GM19239 (cell line): ENCODE measurements at places on chromosomes 12 and 14.

GRCh38 chr12:79367032-79367589, 323.7 kb downstream of the PAWR start:
- DNase-seq, result no peak

DNA sequence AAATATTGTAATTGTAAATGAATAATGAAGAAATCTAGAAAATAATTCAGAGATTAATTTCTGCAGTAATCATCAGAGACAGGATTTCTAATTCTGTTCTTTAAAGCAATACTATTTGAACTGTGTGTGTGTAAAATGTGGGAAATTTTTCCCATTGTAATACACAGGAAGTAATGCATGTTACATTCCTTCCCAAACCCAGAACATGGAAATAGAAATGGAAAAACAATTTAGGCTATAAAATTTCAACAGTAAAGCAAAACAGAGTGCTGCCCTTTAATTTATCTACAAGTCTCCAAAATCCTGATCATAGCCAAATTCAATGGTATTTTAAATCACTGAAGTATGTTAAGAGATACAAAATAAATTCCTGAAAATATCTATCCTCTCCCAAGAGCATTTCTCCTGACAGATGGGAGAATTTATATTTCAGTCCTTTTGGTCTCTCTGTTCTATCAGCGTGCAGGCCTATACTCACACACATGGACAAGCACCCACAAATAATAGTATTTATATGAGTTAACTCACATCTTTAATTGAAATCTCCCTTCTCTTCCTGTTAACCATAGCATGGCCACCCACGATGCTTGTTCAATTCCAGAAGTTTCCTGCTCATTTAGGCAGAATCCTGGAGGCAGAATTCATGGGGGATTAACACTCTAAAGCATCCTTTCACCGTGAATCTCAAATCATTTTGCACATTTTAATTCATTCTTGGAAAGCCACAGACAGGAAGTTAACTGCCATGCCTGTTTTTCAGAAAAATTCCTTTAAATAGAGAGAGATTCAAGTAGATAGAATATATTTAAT, 1465.4 kb upstream of the FLRT2 start:
- DNase-seq, result no peak

GRCh38 chr12:4962539-4963486, 53.1 kb downstream of the KCNA1 start:
- no peak for DNase-seq

GRCh38 chr12:40039598-40039997, 66.3 kb downstream of the SLC2A13 start:
- no peak for DNase-seq

DNA sequence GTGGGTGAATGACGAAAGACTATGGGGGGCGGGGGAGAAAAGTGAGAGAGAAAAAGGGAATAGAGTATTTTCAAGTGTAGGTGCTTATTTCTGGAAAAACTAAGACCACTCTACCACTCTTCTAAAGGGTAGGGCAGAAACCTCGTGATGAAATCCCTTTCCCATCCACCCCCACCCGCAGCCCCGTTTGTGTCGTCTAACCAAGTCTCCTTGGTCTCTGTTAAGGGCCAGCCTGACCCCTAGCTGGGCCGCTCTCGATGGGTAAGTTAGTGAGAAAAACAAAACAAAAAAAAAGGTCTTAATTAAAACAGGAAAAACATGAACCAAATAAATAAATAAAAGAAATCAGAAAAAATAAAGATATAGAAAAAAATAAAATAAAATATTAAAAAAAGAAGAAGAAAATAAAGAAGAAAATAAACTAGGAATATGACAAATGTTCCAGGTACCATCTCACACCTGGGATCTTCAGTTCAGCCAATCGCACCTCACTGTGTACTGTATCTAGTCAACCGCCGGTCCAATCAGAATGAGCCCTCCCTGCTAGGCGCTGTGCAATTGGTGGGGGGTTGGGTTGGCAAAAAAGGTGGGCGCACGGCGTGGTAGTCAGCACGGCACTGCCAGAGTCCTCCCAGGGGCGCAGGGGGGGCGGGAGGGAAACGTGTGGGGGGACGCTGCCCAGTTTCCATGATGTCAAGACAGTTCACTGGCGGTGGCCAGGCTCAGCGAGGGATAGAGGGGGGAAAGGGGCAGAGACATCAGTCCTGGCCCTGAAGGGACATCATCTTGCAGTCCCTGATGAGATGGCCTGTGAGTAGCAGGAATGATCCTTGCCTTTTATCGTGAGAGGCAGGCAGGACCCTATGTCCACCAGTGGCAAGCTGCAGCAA, 9.8 kb upstream of the CDH24 start:
- no peak for DNase-seq

DNA sequence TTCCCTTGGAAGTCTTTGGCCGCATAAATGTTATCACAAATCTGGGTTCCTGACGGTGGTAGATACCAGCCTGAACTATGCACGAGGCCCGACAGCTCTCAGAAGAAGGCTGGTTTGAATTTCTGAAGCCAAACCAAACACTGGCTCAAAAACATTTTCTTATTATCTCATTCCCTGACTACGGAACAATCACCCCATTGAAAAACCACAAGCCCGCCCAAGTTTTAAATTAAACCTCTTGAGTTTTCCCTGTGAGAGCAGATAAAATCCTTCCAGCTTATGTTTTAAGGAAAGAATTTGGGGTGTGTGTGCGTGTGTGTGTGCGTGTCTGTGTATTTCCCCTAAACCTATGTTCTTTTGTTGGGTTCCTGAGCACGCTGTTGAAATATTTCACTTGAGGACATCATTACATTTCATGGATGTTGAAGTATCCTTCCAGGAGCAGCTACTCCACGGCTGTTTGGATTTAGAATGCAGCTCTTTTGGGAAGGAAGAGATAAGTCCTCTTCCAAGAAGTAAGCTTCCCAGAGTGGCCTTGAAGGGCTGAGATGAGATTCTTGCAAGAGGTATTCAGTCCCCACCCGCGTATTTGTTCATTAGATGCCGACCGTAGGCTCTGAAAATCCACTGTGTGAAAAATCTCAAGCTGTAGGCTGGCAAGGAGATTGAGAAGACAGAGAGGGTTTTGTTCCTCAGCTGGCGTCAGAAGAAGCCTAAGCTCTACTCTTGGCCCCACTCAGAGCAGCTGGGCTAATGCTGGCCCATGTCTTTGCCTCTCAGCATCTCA, 131.0 kb upstream of the NCOR2 start:
- no peak for DNase-seq

DNA sequence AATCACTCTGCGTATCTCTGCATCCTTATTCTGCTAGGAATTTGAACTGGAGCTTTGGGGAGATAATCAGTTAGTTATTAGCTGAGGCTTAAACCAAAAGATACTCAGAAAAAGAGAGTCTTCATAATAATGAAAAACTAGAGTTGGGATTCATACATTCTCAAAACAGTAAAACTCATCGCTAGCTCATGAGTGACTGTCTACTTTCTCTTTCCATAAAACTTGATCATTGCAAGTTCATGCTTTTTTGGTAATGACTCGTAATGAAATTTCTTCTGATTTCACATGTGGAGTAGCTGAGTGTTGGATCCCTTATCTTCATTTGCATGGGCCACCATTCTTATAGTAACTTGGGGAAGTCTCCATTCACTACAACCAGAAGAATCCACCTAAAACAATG, 397.7 kb downstream of the PDZRN4 start:
- no peak for DNase-seq

DNA sequence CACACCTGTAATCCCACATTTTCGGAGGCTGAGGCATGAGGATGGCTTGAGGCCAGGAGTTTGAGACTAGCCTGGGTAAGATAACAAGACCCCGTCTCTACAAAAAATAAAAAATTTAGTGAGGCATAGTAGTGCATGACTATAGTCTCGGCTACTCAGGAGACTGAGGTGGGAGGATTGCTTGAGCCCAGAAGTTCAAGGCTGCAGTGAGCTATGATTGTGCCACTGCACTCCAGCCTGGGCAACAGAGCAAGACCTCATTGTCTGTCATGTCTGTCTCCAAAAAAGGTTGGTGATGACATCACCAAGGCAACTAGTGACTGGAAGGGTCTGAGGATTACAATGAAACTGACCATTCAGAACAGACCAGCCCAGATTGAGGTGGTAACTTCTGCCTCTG, 83.5 kb upstream of the COCH start:
- DNase-seq, result no peak

DNA sequence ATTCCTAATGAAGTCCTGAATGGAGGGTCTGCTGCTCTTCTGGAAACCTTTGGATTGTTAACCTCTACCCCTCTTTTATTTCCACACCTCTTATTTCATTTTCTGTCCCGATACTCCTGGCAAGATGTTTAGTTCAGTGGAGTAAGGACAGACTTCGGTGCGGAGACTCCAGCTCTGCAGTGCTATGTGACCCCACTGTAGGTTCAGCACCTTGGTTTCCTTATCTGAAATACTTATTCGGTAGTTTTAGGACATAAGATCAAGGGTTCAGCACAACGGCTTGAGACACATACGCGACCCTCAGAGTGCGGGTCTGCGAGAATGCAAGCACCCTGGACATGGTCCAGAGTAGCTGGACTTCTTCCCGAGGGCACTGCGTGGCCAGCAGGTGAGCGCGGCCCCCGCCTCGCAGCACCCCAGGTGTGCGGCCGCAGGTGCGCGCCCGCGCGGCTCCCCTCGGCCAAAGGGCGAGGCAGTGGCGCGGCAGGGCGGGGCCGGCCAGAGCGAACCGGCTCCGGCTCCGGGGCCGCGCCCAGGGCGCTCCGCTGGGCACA, 465 bp upstream of the FGD4 start:
- no peak for DNase-seq

DNA sequence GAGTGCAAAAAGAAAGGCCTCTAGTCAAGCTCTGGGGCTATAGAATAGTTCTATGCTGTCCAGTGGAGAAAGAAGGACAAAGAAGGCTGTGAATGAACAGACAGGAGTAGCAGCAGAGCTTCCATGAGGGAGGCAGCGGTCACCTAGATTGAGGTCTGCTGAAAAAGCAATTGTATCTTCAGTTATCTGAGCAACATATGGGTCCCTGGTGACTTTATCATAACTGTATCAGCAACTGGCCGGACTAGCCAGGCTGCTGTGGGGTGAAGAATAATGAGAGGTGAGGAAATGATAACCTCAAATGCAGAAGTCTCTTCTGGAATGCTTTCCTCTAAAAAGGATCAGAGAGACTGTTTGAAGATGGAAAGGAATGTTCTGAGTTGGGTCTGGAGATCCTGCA, 971.3 kb upstream of the TMEM132C start:
- no peak for DNase-seq

- DNase-seq, result no peak
Observed at GRCh38 chr12:131420867-131421447, 289.9 kb upstream of the SFSWAP start.

DNA sequence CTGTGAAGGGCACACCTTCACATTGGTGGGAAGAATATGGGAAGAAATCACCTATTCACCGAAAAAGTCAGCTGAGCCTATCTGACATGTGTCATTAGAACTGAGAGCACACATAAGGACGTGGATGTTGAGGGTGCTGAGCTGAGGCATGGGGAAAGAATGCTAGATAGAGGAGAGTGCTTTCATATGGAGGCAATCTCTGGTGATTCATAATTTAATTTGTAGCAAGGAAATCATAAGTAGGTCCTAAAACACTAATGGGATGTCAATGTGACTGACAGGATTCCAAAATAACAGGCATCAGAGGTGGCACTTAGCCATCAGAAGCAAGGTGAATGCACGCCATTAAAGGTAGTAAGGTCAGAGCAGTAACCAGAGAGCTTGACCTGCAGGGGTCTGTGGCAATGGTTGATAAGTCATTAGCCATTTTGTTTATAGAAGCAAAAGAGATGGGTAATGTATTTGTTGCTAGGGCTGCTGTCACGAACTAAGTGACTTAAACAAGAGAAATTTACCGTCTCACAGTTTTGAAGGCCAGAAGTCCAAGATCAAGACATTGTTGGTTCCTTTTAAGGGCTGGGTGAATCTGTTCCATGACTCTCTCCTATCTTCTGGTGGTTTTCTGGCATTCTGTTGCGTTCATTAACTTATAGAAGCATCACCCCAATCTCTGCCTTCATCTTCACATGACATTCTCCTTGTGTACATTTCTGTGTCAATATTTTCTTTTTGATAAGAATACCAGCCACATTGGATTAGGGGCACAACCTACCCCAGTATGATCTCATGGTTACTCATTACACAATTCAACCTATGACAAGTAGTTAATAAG, 69.3 kb downstream of the ANKS1B start:
- DNase-seq, result no peak

DNA sequence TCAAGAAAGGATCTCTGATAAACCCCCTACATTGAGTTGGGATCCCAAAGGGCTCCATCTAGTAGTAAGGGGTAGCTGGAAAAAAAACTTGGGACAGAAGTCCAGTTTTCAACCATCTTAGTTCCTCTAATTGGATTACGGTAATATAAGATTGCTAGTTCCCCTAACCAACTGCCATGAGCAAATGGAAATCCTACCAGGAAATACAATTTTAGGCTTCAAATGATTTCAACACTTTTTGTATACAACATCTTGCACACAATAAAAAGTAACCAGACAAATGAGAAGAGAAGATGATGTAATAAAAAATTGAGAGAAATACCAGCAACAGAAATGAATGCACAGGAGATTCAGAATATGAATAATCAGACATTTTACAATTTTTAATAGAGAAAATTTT, 73.0 kb downstream of the TSHR start:
- no peak for DNase-seq

DNA sequence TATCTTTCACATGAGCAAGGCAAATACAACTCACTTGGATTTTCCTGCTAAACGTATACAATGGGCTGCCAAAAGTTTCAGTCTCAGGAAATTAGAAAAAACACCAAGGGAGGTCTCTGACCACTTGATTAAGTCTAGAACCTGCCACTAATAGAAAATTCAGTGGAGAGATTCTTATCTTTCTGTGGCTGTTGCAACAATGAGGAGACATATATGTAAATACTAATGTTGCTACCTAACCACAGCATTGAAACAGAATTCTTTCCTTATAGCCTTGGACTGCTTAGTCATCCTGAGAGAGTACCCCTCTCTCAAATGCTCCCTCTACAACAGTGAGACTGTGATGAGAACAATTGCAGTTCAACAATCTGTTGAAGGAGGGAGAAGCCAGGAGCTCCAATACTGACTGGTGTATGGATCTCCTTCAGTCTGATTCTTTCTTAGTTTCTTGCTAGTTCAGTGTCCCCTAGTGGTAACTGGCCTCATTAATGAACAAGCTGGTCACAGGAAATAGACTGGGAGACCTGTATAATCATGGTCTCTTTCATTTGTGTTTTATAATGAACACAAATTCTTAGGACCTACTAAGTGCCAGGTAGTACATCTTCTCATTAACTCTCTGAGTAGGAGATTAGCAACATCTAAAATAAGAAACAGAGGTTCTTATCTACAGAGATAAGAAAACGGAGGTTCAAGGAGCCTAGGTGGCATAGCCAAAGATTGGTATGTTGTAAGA, 164.5 kb downstream of the SLC38A4 start:
- DNase-seq, result peak; percentile 15

GRCh38 chr14:29148221-29148620, 381.6 kb downstream of the FOXG1 start:
- DNase-seq, result no peak

DNA sequence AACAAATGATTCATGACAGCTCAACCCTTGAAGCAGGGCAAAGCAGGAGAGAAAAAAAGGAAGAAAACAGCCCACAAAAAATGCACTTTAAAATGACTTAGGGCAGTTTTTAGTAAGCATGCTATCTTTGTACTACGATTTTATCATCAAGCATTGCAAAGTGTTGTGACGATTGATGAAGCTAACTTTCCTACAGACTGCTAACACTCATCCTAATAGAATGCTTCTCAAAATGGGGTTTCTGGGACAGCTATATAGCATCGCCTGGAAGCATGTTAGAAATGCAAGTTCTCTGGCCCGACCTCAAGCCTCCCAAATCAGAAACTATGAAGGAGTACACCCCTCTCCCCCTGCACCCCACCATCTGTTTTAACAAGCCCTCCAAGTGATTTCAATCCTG, 256.4 kb downstream of the SSPN start:
- no peak for DNase-seq

GRCh38 chr14:90755661-90756304, 60.4 kb downstream of the TTC7B start:
- no peak for DNase-seq
